Stimulated activated CD8-positive, alpha-beta memory T cell treated with anti-CD3 and anti-CD28 coated beads, Interleukin-4, amount 100 ng/mL, for 1 hour (primary cell): ENCODE measurements at places on chromosomes 2 and 18.

DNA sequence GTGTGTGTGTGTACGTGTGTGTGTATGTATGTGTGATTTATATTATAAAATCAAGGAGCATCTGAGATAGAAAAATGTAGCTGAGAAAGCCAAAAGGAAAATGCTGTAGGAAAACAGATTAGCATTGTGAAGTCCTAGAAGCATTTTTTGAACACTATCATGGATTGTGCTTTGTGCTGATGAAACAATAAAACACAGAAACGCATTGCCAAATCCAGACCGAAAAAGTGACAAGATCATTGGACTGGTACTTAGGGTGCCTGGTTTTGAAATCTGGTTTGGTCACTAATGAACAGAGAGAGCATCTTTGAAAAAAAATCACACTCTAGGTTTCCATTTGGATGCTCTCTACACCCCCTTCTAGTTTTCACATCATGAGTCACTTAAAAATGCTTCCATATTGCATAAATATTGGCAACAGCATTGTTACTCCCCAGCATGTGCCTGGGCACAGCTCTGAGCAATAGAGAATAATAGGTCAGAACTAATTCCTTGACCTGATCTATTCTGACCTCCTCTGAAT lies 214.6 kb upstream of the LRRTM1 start:
- DNase-seq, result no peak

DNA sequence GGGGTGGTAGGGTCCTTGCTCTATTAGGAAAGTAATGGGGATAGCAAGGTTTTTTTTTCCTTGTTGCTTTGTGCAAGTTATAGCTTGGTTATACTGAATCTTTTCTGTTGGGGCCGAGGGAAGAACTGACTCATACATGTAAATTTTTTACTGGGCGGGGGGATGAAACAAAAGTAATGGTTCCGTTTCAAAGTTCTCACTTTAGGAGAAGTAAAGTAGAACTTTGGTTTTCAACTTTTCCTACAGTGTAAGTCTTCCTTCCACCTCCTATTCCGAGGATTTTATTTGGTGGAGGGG lies 1.1 kb downstream of the AFTPH start:
- no peak for DNase-seq

DNA sequence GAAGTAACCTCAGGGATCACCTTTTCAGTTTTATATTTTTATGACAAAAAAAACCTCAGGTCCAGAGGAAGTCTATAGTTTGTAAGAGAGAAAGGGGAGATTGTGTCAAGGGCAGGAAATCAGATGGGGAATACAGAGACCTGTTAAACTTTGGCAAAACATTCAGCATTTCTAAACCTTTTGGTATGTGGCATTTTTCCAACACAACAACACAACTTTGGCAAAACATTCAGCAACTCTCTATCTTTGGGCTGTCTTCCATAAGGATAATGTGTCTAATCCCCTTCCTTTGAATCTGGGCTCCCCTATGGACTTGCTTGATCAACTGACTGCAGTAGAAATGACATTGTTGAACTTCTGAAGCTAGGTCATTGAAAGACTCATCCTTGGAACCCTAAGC lies 220.6 kb upstream of the CCDC68 start:
- DNase-seq, result no peak

GRCh38 chr18:24397131-24397693 lies 412 bp downstream of the OSBPL1A start:
- no peak for DNase-seq

- no peak for DNase-seq
Measured at GRCh38 chr2:158015428-158016076, 86.1 kb upstream of the UPP2 start.
